ENCODE measurements at places on chromosomes 6 and 20.

GRCh38 chr20:61661025-61661424, 404.7 kb downstream of the TAF4 start:
- no peak for DNase-seq

DNA sequence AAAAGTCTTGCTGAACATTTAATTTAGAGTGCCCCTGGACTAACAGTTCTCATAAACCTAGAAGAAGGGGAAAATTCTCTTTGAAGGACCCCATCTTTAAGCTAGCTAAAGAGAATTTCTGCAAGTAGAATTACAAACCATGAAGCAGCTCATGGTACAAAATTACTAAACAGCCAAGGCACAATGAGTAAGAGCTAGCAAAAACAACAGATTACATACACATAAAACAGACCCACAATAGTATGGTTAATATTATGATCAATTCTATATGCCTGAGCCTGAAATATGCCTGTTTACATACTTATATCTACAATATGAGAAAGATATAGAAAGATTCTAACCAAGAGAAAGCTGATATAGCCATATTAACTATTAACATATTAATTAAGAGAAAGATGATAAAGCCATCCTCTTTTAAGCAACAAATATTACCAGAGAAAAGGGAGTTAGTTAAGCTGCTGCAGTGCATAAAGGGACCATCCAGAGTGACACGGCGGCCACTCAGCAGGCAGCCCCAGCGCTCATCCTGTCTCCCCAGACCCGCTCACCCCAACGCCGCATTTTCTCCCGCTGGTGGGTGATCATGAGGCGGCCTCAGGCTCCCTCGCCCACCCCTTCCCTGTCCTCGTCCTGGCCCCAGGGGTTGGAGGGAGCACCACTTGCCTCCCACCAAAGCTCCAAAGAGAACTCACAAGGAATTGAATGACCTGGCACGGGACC, 98.4 kb upstream of the CARMIL1 start:
- DNase-seq = no peak

GRCh38 chr6:150800674-150801314, 64.7 kb upstream of the MTHFD1L start:
- DNase-seq = no peak

- DNase-seq = no peak
Observed at GRCh38 chr20:33769043-33769442, 37.2 kb downstream of the ZNF341 start.

DNA sequence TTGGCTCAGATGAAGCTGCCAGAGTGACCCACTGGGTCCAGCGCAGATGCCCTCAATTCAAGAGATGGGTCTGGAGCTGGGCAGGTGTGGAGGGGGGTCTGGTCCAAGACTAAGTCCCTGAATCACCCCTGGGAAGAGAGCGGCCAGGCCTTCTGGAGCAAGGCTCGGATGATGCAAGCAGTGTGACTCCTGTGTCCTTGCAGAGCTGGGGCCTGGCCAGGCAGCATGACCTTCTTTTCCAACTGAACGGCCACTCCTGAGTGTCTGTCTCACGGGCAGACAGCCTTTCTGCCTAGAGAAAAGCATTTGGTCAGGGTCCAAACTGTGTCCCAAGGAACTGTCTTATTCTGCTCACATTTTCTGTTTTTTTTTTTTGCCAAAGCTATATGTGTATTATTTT, 42.6 kb upstream of the FNDC1 start:
- no peak for DNase-seq

- no peak for DNase-seq
Observed at GRCh38 chr20:16970776-16971175, 222.6 kb downstream of the OTOR start.

GRCh38 chr6:167233490-167233889, 57.6 kb upstream of the UNC93A start:
- DNase-seq = no peak

DNA sequence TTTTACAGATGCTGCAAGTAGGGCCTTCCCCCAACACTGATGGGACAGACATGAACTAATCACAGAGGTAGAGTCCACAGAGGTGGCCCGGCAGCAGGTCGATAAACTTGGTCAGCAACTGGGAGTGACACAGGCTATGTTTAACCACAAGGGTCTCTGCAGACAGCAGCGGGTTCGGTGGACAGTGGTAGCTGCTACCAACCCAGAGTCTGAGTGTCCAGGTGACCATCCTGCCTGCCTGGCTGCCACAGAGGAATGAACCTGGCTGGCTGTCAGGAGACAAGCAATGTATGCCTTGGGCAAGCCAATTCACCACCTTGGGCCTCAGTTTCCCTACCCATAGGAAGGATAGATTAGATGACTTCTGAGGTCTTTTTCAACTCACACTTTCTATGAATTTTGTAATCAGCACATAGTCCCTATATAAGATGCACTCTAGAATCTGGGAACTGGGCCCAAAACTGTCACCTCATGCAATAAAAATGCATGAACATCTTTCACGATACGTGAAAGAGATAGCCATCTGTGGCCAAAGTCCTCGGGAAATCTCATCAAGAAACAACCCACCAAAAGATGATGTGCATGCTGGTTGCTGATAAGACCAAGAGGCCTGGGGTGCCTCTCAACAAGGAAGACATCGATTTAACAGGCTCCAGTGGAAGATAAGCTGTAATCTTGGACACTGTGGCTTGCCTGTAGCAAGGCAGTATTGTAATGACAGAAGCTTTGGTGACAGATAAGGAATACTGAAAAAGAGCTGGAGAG, 30.5 kb downstream of the MDGA1 start:
- DNase-seq = peak; percentile 81

- DNase-seq = no peak
Observed at GRCh38 chr6:110554966-110555460, 78.6 kb upstream of the SLC22A16 start.

- DNase-seq = no peak
Observed at GRCh38 chr20:51831866-51832265, 29.5 kb upstream of the SALL4 start.

DNA sequence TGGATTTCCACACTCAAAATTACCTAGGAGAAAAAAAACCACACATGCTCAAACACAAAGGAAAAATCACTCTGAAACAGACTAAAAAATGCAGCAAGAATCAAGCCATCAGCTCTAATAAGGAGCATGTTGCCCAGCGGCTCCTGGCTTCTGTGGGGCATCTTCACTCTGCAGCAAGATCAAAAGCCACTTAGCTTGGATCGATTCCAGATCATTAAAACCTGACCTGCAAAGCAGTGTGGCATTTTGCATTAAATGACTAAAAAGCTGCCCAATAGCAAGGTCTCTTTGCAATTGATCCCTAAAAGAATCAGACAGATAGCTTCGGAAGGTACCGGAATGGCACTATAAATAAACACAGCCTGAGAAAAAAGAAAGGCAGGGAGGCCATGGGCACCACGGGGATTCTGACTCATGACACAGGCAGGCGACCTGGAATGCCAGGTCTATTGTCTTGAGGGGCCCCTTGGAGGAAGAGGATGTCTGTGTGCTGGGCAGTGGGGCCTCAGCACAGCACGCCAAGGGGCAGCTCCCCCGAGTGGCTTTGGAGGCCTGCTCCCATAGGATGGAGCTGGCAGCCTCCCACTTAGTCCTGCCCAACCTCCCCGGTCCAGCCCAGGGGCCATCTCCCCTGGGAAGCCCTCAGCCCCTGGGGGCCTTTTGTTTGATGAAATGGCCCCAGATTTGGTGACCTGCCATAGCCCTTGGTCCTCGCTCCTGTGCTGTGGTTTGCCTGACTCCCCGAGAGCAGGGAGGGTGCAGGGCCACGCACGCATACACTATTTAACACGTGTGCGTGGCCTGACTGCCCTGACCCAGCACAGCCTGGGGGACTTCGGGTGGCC, 7.6 kb downstream of the LEMD2 start:
- peak; percentile 96 for DNase-seq

DNA sequence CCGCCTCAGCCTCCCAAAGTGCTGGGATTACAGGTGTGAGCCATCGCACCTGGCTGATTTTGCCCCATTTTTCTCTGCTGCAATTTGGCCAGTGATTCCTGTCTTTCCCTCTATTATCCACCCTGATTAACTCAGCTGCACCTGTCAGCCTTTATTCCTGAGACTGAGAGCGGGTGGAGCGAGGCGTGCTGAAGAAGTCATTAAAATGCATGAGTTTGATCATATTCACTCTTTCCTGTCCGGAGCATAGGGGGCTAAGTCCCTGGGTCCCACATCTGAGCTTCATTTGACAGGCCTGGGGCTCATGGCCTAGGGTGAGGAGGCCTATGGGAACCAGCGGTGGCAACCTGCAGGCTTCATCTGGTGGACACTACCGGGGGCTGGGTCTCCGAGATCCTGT, 25.7 kb upstream of the CTNNBL1 start:
- no peak for DNase-seq

GRCh38 chr6:7189101-7189758, 81.5 kb downstream of the RREB1 start:
- no peak for DNase-seq

- DNase-seq = peak; percentile 47
Observed at GRCh38 chr6:71482742-71483141, 194.1 kb downstream of the OGFRL1 start.

DNA sequence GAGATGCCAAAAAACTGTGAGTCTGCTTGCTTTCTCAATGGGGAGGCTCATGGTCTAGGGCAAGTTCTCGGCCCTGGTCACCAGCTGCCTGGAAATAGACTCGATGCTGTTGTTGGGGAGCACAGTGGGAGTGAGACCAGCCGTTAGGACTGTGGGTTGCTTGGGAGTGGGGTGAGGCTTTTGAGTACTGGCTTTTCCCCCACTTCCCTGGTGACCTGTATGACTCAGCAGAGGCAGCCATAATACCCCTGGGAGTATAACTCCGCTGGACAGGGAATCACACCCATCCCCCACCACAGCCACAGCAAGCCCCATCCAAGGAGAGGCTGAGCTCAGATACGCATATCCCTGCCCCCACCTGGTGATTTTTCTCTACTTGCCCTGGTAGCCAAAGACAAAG, 48.9 kb upstream of the OGFRL1 start:
- peak; percentile 52 for DNase-seq

DNA sequence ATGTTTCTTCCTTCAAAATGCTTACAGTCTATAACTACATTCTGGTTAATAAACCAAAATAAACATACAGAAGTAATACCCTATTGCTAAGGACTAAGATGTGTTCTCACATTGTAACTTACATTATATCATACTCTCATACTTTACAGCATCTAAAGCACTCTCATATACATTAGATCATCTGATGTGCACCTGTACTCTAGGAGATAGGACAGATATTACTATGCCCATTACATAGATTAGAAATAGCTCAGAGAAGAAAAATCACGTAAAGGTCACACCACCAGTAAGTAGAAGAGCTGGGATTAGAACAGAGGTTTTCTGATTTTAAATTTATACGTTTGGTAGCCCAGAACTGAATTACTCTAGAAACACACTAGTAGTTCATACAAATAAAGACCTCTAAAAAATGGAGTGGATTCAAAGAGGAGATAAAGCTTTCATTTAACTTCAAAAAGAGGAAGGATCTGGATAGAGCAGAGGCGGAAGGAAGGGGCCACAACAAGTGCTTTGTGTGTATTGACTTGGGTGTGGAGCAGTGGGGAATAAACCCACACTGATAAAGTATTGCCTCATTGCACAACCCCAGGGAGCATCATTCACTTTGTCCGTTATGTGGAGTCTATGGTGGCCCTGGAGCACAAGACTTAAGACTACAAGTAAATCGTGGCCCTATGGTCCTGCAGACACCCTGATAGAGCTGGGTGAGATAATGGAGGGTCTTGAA, 30.9 kb downstream of the SLC2A12 start:
- no peak for DNase-seq

- peak; percentile 56 for DNase-seq
Observed at GRCh38 chr6:141598487-141598886, 534.2 kb upstream of the GJE1 start.

DNA sequence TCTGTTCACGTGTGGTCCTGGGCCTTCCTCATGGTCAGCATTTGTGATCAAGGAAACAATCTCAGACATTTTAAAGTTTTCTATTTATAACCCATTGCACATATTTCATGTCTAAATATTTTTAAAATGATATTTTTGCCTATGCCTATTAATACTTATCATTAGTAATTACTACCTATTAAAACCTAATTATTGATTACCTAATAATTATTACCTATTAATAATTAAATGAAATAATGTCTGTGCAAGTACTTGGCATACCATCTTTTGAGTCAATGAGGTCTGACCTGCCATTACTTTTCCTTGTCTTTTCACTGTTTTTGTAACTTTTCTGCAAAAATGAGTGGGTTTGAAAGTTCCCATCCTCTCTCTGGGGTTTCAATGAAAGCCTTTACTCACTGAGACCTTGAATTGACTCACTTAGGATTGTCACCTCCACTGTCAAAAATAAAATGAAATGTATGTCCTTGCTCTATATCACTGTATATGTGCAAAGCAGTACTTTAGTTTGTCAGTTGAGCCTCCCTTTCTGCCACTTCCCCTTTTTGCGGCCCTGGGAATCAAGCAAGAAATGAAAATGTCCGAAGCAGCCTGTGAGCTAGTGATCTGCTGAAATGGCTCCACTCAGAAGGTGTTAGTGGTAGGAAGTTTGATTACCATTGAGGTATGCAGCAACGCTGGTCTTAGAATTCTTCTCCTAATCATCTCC, 87.8 kb downstream of the L3MBTL3 start:
- DNase-seq = no peak

Data from RPMI7951 (cell line).